ENCODE measurements at places on chromosomes 13 and 19.

GRCh38 chr13:41307884-41308640, 3.0 kb upstream of the NAA16 start:
- no peaks in the 10 kb centered on the region for H3K27me3 ChIP-seq
- H3K4me1 ChIP-seq = peaks cover 10% of the 10 kb centered on the region
- DNase-seq = no peak
- H3K27ac ChIP-seq = no peak overlapping the region
- H3K36me3 ChIP-seq = no peaks in the 10 kb centered on the region
- no peak overlapping the region for H3K4me3 ChIP-seq

DNA sequence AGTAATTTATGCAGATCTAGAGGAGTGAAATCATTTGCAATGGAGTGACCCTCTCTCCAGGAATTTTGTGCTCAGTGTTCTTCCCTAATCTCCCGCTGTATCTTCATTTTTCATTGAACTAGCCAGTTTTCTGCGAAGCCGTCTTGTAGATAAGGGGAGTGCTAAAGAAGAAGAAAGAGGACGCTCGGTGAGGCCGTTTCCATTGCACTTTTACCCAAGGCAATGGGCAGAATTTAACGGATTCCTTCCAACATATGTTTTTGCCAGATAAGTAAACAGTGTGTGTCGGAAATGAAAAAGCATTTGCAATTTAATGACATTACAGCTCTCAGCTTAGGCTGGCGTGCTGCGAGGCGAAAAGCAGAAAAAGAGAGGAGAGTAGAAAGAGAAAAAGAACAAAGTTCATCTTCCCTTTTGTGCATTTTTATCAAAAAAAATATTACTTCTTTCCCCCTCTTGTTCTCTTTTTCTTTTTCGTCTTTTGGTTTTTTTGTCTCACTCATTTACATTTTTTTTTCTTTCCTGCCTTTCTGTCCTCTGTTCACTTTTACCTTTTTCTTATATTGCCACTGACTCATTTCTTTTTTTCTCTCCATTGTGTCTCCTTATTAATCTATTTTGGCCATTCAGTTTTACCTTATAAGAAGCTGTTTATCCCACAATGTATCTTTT, 49.9 kb downstream of the SOX21 start:
- H3K4me3 ChIP-seq = no peak overlapping the region
- no peak for DNase-seq
- no peaks in the 10 kb centered on the region for H3K4me1 ChIP-seq
- H3K27me3 ChIP-seq = no peaks in the 10 kb centered on the region
- H3K27ac ChIP-seq = no peak overlapping the region

DNA sequence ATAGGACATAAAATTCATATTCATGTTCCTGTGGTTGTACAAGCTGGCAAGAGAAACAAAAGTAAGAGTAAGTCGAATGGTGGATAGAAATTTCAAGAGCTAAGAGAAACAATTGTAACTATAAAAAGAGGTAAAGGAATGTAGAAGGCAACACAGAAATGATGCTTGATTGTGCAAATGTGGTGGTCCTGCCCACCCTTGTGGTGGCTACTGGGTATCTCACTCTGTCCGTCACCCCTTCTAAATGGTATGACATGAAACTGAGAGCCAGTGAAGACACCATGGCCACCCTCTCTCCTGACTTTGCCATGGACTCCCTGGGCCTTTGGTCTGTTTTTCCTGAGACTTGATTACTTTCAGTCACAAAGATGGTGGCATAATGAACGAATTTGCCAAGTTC, 925.9 kb upstream of the SLITRK6 start:
- H3K4me3 ChIP-seq = no peak overlapping the region
- H3K4me1 ChIP-seq = no peaks in the 10 kb centered on the region
- H3K36me3 ChIP-seq = no peaks in the 10 kb centered on the region
- H3K27ac ChIP-seq = no peak overlapping the region
- H3K27me3 ChIP-seq = no peaks in the 10 kb centered on the region
- DNase-seq = no peak

DNA sequence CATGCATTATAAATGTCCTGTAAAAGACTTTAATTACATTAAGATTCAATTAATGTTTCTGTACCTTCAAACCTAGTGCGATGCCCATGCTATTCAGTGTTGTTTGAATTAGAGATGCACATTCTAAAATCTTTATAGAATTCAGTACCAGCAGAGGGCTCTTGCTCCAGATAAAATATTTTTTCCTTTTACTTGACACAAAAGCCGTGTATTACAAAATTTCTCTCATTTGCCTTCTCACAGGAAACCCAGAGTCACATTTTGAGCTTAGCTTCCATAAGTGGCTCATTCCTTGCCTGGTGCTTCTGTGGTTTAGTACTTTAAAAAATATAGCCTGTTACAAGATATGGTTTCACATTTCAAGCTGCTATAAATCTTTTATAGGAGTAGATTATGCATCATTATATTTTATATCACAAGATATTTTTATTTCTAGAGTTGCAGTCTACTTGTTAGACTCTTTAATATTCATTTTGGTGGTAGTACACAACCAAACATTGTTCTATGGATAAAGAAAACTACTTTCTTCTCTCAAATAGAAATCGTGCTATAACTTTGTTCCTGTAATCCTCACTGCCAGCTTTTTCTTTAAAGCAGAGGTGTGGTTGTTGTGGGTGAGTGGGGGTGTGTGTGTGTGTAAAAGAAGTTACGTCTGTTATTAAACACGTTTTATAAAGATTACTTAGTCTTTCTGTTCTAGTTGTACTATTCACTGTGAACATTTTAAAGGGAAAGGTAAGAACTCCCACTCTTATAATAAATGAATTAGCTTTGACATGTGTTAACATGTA, 101.4 kb downstream of the RNF17 start:
- H3K27ac ChIP-seq = no peak overlapping the region
- no peaks in the 10 kb centered on the region for H3K27me3 ChIP-seq
- H3K4me3 ChIP-seq = no peak overlapping the region
- DNase-seq = no peak

DNA sequence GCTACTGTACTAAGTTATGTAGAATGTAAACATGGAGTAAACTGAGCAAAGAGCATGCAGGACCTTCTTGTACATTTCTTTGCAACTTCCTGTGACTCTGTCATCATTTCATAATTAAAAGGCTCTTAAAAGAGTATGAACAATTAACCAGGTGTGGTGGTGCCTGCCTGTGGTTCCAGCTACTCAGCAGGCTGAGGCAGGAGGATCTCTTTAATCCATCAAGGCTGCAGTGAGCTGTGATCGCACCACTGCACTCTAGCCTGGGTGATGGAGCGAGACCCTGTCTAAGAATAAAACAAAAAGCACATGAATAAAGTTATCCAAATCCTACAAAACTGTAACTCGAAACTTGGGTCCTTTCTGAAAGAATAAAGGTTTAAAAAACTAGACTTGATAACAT, 5.8 kb upstream of the SPACA7 start:
- no peak for DNase-seq
- no peak overlapping the region for H3K27ac ChIP-seq

DNA sequence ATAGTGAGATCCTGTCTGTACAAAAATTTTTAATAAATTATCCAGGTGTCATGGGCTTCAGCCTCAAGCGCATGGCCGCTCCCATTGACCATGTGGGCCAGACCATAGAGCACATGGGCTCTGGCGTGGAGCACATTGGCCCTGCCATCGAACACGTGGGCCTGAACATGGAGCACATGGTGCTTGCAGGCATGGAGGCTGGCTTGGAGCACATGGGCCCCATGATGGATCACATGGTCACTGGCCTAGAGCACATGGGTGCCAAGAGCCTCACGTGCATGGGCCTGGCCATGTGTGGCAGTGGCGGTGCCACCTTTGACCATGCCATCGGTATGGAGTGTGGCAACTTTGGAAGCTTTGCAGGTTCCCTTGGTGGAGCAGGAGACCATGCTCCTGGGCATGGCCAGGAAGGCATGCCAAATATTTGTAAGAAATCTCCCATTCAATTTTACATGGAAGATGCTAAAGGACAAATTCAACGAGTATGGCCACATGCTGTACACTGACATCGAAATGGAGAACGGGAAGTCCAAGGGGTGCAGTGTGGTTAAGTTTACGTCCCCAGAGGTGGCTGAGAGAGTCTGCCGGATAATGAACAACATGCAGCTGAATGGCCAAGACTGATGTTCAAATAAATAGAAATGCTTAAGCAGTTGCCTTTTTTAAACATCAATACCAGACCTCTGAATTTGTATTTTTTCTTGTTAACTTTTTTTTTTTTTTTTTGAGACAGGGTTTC, 21.3 kb upstream of the SLC1A5 start:
- no peaks in the 10 kb centered on the region for H3K36me3 ChIP-seq
- H3K27me3 ChIP-seq = no peaks in the 10 kb centered on the region
- no peak overlapping the region for H3K4me3 ChIP-seq
- H3K27ac ChIP-seq = no peak overlapping the region
- no peaks in the 10 kb centered on the region for H3K4me1 ChIP-seq

- H3K36me3 ChIP-seq = peaks cover 27% of the 10 kb centered on the region
- H3K4me1 ChIP-seq = peaks cover 17% of the 10 kb centered on the region
- peak; percentile 92 for DNase-seq
- H3K4me3 ChIP-seq = peak overlapping the region; percentile 64
These were observed 504 bp upstream of the TRIM13 start for GRCh38 chr13:49996161-49996915.

DNA sequence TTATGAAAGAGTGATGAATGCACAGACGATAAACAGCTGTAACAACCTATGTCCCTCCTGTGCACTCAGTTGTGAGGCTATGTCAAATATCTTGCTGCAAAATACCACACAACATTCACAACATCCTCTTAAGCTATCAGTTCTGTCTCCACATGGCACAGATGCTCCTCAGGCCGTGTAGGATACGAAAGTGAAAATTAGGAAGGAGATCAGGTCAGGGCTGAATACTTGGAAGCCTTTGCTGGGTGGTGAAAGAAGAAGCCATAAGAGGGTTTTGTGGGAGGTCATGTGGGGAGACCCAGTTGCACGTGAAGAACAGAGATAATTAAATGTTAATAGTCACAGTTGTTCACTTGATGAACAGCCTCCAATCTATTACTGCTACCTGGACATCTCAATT, 58.9 kb downstream of the RXFP2 start:
- DNase-seq = no peak
- H3K4me3 ChIP-seq = no peak overlapping the region
- no peaks in the 10 kb centered on the region for H3K27me3 ChIP-seq
- no peaks in the 10 kb centered on the region for H3K36me3 ChIP-seq
- peaks cover 11% of the 10 kb centered on the region for H3K4me1 ChIP-seq

Data from natural killer cell (primary cell).